ENCODE measurements at places on chromosomes 5 and 9.

DNA sequence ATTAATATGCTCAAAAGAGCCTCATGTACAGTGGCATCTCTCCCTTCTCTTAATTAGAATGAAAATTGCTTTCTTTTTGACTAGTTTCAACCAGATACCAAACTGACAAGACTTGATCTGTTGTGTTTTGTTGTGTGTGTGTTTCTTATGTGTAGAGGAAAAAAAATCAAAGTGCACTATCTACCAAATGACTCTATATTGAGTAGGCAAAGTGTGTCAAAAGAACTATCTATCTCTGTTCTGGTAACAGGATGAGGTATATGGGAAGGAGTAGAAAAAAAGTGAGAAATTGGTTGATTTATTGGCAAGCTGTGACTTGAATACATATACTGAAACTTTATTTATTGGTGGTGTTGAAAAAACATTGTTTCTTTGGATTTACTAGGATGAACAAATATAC lies 190.0 kb downstream of the SLF1 start:
- DNase-seq = no peak

DNA sequence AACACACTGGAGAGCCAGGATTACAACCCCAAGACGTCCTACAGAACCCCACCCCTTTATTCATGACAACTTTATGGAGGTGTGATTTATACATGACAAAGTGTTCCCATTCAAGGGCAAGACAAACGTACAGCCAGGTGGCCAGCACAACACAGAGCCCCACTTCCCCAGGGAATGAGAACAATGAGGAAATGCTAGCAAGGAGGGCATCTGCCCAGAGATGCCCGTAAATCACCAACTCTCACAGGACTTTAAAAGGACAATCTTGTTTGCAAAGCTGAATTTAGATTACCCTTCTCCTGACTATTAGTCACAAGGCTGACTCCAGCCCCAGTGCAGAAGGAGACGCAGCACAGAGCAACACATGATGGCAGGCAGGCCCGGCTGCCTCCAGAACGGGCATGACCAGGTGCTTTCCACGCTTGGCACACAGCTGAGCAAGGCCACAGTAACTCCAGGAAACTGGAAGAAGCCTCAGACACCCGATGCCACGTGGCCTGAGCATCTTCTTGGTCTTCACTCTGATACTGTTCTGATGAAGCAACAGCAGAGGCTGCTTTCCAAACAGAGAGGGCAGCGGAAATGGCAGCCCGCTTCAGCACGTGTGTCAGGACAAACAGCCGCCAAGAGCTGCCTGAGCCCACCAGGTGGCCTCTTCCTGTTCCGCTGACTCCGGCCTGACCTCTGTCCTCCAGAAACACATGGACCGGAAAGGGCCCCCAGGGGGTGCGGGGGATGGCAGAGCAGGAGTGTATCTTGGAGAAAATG lies 51.4 kb downstream of the ROR2 start:
- no peak for DNase-seq

GRCh38 chr9:97906236-97906831 lies 16.0 kb downstream of the TRMO start:
- DNase-seq = peak; percentile 41

GRCh38 chr5:57034201-57034916 lies 82.4 kb upstream of the MIER3 start:
- DNase-seq = no peak

GRCh38 chr5:90201923-90202322 lies 207.6 kb downstream of the CETN3 start:
- DNase-seq = no peak
